ENCODE measurements at places on chromosomes 2 and 18.

GRCh38 chr2:40329739-40330030 lies 122.2 kb downstream of the SLC8A1 start:
- no peak for DNase-seq

DNA sequence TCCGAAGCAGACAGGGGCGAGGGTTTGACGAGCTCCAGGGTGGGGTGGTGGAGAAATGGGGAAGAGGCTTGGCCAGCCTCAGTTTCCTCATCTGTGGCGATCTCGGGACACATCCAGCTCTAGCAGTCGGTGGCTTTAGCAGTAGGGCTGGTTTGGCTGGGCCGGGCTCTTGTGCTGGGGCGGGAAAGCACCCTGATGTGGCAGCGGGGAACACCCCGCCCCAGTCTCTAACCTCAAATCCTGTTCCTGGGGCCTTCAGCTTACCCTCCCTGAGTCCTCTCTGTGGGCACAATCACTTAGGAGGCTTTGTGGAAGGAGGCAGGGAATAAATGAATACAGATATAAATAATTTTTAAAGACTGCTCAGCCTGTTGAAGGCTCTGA lies 26.5 kb upstream of the MCFD2 start:
- DNase-seq: no peak

DNA sequence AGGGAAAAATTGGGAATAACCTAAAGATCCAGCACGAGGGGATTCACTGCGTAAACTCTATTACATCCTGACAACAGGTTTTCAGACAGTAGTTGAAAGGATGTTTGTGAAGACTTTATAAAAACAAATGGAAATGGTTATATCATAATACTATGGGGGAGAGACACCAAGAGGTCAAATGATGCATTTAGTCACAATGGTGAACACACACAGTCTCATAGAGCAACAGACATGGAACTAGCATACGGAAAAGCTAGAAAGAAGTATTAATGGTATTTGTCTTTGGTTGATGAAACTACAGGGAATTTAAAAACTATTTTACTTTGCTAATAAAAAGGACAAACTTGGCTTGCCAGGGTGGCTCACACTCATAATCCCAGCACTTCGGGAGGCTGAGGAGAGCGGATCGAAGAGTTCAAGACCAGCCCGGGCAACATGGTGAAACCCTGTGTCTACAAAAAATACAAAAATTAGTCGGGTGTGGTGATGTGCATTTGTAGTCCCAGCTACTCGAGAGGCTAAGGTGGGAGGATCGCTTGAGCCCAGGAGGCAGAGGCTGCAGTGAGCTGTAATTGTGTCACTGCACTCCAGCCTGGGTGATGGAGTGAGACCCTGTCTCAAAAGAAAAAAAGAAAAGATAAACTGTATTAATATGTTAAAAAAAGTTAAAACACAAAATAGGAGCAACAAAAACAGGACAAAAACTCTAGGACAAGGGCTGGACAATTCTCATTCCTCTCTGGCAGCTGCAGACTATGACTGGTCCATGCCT lies 94.8 kb downstream of the MYCN start:
- no peak for DNase-seq

DNA sequence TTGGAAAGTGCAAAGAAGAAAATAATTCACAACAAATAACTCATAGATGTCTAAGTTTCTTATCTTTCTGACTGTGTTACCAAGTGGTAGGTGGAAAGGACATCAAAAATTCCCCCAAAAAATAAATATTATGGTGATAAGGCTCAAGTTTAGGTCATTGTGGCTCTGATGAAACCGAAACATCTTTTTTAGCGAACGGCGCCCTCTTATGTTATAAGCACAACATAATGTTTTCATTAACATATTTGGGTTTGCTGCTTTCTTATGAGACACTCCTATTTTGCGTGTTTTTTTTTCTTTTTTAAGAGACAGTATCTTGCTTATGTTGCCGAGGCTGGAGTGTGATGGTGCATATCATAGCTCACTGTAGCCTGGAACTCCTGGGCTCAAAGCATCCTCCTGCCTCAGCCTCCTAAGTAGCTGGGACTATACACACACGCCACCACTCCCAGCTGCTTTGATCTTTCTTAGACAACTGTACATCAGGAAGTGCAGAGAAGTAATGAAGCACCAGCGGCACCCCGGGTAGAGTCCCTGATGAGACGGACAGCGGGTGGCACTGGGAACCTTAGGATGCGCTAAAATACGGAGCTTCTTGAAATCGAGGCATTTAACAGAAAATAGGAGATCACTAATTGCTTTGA lies 38.5 kb upstream of the SLC35G4 start:
- DNase-seq: peak; percentile 54

DNA sequence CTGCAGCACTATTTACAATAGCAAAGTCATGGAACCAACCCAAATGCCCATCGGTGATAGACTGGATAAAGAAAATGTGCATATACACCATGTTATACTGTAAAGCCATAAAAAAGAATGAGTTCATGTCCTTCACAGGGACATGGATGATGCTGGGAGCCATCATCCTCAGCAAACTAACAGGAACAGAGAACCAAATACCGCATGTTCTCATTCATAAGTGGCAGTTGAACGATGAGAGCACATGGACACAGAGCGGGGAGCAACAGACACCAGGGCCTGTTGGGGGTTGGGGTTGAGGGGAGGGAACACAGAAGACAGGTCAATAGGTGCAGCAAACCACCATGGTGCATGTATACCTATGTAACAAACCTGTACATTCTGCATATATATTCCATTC lies 33.5 kb downstream of the HNMT start:
- DNase-seq: no peak

DNA sequence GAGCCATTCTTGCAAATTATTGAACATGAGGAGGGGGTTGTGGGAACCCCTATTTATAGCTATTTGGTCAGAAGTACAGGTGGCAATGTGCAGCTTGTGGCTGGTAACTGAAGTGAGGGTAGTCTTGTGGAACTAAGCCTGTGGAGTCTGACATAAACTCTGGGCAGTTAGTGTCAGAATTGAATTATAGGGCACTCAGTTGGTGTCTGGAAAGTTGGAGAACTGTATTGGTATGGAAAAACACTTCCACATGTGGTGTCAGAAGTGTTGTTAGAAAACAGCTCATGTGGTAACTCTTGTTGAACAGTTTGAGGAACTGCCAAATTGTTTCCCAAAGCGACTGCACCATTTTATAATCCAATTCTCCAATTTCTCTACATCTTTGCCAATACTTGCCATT lies 7.5 kb downstream of the RALBP1 start:
- no peak for DNase-seq

DNA sequence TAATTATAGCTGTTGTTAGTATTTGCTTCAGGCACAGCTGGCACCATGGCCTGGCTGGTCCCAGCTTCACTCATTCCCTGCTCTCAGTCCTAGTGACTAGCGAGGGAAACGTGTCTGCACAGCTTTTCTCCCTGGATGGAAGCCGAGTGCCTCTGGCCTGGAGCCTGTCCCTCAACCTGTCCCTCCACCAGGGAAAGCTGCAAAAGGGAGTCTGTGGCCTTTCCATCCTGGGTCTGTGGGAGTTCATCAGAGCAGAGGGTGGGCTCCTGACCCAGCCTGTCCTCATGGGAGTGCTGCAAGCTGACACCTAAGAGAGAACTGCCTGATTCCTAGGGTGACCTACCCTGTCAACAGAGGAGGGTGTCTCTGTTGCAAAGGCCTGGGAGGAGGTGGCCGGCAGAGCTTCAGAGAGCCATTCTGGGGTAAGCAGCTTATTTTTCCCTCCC lies 118.3 kb downstream of the CAPN13 start:
- no peak for DNase-seq

DNA sequence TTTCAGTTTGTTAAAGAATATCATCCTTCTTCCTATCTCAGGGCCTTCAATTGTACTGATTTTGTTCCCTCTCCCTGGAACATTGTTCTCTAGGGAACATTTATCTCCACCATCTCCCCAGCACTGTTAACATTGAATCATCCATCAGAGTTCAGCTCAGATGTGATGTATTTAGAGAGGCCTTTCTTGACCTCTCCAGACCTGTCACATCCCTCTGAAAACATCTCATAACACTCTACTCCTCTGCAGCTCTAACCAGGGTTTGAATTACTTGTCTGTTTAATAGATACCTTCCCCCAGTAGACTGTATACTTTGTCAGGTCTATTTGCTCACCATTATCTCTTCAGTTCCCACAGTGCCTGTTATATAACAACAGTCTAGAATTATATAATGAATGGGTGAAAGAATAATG lies 98.6 kb downstream of the GALNT1 start:
- DNase-seq: no peak

- peak; percentile 78 for DNase-seq
Observed at GRCh38 chr2:69177063-69177771, 164.2 kb downstream of the ANTXR1 start.

- DNase-seq: no peak
Observed at GRCh38 chr2:207123335-207123744, 42.4 kb downstream of the KLF7 start.

GRCh38 chr2:11775384-11775783 lies 29.0 kb downstream of the LPIN1 start:
- DNase-seq: peak; percentile 53

- DNase-seq: no peak
Observed at GRCh38 chr18:22932885-22933205, 283 bp upstream of the RBBP8 start.

DNA sequence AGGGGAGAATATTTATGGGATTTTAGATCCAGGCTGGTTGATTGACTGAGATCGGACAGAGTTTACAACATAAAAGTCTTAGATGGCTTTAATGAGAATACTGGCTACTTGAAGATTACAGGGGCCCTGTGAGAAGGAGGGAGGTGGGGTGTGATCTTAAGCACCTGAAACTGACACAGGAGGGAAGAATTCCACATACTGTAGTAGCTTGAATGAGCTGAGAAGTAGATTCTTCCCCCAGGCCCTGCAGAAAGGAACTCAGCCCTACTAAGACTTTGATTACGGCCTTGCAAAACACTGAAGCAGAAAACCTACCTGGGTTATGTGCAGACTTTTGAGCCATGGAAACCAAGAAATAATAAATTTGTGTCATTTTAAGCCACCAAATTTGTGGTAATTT lies 1062.9 kb upstream of the GYPC start:
- DNase-seq: no peak

DNA sequence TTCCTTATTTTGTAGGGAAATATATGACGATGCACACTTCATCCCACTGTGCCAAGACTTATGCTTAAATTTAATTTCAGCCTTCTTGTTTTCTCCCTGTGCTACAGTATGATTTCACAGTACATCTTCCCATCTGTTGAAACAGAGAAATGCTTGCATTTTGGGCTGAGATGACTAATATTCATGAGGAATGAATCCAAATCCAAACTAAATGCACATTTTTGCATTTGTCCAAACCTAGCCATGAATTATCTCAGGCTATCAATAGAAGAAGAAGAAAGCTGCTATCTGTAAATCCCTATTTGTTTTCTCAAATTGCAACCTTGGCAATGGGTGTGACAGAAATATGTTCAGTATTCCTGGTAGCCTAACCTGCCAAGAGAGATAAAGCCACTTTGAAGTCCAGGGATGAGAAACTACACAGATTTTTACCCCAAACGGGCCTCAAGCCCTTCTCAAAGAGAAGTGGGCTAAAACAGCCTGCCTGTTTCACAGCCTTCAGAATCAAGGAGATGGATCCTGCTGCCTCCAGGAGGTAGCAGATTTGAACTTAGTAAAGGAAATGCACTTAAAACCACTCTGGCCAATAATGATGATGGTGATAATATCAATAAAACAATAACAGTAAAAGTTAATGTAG lies 306.9 kb upstream of the NT5C1B start:
- peak; percentile 58 for DNase-seq

- peak; percentile 6 for DNase-seq
Observed at GRCh38 chr2:200225951-200226350, 80.5 kb upstream of the SPATS2L start.

- DNase-seq: no peak
Observed at GRCh38 chr2:57209799-57210198, 836.8 kb upstream of the VRK2 start.

DNA sequence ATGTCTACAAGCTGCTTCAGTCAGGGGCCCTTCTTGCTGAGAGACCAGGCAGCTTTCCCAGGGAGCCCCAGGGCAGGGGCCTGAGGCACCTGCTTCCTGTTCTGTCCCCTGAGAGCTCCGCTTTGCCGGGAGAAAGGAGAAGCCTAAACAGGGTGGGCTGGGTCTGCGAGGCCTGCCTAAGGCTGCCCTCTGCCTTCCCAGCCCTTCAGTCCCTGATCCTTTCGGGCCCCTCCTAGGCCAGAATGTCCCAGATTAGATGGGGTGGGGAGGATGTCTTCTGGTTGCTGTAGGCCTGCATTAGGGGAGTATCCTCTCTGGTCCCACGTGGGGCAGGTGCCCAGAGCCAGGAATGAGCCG lies 72.4 kb downstream of the TGOLN2 start:
- no peak for DNase-seq

GRCh38 chr2:212097001-212097400 lies 441.6 kb downstream of the ERBB4 start:
- DNase-seq: no peak

- DNase-seq: peak; percentile 40
Observed at GRCh38 chr2:137865954-137866540, 98.2 kb upstream of the HNMT start.

- no peak for DNase-seq
Observed at GRCh38 chr18:55142410-55142809, 183.1 kb upstream of the CCDC68 start.

DNA sequence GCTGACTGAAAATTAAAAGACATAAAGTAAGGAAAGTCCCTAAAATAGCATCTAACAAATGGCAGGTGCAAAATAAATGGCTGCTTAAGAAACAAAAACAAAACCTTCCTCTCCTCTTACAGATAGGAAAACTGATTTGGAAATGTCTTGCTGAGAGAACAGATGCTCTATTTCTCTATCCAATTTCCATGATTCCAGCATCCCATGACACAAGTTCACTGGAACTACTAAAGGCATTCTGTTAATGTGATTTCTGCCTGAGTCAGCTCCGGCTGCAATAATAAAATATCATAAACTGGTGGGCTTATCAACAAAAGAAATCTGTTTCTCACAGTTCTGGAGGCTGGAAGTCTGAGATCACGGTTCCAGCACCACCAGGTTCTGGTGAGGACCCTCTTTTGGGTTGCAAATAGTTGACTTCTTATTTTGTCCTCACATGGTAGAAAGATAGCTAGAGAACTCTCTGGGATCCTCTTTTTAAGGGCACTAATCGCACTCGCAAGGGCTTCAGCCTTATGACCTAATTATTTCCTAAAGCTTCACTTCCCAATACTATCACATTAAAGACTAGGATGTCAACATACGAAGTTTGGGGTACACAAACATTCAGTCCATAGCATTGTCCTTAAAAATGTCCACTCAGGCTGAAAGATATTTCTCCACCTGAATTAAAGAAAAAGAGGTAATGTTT lies 78.2 kb upstream of the GALNT3 start:
- no peak for DNase-seq

DNA sequence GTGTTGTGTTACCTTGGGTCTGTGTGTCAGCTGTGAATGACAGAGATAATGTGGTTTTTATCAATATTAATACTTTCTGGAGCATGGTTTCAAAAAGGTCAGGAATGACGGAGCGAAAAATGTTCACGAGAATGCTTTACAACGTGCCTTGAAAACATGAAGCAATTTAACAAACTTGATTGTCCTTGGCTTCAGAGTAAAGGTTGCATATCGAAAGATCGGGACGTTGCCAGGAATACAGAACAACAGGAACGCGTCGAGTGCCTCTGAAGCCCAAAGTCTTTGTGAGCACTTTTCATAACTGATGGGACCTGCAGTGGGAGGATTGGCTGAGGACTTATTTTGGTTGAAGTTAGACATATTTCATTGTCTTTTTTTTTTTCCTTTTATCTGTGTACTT lies 206.1 kb downstream of the ZNF407 start:
- DNase-seq: no peak

GRCh38 chr2:156038021-156038420 lies 294.5 kb downstream of the NR4A2 start:
- no peak for DNase-seq

- no peak for DNase-seq
Observed at GRCh38 chr2:10091182-10091888, 11.1 kb upstream of the CYS1 start.
